ENCODE measurements at places on chromosomes 1 and 21.

GRCh38 chr1:87450615-87451209 is 122.0 kb downstream of the LMO4 start:
- DNase-seq = no peak

DNA sequence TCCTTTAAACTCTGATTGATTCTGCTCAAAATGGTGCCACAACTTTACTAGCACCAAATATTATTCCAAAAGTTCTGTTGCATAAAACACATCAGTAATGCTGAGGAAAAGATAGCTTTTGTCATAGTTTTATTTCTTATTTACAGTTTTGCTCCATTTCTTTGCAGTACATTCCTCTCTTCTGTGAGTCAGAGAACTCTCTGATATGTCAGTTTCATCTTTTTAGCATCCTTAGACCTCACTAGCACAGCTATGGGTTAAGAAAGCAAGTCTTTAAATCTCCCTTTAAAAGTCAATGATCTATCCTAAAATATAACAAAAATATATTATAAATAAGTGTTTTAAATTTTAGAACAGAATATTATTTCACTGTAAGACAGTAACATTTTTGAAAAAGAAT is 356.6 kb upstream of the SNX7 start:
- no peak for DNase-seq

GRCh38 chr1:235671992-235672391 is 22.4 kb upstream of the GNG4 start:
- no peak for DNase-seq

DNA sequence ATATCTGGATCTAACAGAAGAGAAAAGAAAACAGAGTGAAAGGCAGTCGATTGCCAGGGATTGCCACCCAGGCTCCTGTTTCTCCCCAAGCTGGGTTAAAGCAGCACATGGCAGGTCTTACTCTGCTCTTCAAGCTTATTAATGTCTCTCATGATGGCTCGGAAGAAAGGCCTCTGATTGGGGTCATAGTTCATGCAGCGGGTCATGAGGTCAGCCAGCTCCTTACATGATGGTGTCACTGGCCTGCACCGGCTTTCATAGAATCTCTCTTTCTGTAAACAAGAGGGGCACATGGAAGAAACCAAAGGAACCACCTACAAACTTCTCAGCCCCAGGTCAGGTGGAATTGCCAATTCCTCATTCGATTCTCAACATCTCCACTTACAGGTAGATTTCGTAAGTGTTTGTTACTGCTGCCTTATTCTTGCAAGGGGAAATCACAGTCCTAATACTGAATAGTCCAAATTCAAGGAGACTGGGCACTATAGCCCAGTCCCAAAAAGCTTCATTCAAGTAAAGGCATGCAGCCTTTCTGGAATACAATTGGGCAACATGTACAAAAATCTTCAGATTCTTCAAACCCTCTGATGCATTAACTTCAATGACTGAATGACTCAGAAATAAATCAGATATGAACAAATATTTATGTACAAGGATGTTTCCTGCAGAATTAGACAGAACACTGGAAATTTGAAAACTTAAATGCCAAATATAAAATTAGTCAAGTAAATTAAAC is 96.6 kb downstream of the RAVER2 start:
- DNase-seq = no peak

GRCh38 chr1:77281491-77282186 is at the start of gene AK5:
AK5 (plus strand) TSS chr1:77282019; CDS start chr1:77282314, 295 bp downstream.
- DNase-seq = peak; percentile 21

- DNase-seq = no peak
Measured at GRCh38 chr1:227779685-227780084, 35.8 kb upstream of the PRSS38 start.

- no peak for DNase-seq
Measured at GRCh38 chr1:14724678-14725077, 126.2 kb downstream of the KAZN start.

DNA sequence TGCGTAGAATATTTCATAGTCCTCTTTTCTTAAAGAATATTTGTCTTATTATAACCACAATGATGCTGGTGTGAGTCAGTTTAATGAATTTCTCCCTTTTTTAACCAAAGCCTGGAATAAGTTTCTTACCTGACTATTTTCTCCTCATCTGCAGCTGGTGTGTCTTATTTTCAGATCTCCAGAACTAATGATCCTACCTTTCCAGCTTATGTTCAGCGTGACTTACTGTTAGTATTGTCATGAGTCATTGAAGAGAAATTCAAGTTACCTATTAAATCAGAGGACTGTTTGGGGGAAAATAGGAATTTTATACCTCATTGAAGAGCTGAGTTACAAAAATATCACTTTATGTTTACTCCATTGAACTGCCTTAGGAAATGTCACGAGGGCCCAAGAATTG is 482.1 kb downstream of the RWDD3 start:
- DNase-seq = no peak

DNA sequence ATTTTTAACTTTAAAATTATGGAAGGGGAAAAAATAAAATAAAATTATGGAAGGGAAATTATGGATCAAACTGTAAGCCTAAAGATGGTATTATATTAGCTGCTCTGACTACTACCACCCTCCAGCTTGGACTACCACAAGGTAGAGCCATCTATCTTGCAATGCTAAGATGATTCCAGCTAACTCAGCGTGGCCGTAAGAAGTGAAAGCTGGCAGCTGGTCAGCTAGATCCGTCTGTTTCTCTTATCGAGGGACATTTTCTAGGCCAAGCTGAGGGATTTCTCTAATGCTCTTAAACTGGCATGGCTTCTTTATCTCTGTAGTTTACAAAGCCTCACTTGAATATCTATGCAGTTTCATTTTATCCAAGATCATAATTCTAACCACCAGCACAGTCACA is 31.5 kb downstream of the LYST start:
- DNase-seq = no peak

GRCh38 chr1:23150742-23151141 is 17.9 kb downstream of the LUZP1 start:
- DNase-seq = no peak

GRCh38 chr21:14736162-14736561 is 190.0 kb upstream of the SAMSN1 start:
- DNase-seq = no peak

DNA sequence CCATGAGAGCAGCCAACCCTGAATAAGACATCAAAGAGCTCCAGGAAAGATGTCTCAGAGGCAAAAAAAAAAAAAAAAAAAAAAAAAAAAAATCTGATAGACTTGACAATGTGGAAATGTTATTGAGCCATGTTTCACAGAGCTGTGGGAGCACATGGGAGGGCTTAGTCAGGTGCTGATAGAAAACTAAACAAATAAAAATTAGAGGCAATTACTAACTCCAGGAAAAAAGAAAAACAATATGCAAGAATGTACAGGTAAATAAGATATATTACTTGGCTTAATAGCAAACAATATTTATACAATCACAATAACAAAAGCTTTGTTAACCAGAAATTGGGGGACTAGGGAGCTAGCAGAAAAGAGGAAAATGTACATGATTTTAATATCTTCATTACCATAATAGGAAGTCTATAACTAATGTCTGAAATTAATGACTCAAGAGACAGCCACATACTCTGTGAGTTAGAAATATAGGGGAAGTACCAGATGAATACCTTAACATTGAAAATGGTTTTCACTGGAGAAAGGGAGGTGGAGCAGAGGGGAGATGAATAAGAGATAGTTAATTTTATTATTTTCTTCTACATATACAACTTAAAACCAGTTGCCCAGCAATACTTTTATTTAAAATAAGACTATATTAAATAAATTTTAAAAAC is 16.9 kb upstream of the RGS16 start:
- DNase-seq = no peak
